ENCODE measurements at places on chromosomes 1 and 21.
A peak's percentile ranks its signal among the peaks of the same experiment; 100 is the strongest.

DNA sequence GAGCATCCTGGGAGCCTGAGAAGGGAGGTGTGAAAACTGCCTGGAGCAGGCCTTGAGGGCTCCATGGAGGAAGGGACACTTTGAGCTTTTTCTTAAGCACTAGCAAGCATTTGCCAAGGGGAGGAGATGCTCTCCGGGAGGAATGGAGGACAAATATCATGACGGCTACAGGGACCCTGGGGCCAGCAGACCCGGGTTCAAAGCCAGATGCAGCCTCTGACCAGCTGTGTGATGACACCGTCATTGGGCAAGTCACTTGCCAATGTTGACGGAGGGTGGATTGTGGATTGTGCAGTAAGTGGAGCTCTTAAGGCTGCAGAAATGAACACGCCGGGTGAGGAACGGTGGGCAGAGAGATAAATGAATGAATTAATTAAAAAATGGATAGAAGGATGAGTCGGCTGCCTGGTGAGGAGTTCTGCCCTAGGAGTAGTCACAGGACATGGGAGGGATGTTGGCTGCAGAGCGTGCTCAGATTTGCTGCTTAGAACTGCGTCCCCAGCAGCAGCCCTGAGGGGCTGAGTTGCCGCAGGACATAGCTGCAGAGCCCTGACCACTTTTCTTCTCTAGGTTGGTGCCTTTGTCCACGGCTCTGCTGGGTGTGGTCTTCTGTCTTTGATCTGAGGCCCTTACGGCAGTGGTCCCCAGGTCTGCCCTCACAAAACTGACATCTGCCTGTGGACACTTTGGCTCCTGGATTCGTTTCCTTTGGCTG is 507.6 kb downstream of the NPHP4 start:
- no peak for DNase-seq

GRCh38 chr1:217747156-217747769 is 116.1 kb downstream of the SPATA17 start:
- DNase-seq = no peak

DNA sequence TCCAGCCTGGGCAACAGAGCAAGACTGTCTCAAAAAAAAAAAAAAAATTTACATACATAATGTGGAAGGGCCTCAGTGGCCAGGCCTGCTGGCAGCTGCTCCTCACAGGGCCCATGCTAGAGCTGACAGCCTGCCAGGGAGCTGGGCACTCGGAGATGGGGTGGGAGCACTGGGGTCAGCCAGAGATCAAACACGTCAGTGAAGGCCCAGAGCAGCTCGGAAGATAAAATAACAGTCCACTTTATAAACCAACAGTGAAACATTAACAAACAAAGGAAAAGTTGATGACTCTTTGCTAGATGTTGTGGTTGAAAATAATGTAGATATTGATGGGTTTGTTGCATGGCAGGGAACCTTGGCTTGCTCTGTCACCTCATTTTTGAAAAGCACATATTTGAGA is 42.7 kb downstream of the ATP5PF start:
- no peak for DNase-seq

DNA sequence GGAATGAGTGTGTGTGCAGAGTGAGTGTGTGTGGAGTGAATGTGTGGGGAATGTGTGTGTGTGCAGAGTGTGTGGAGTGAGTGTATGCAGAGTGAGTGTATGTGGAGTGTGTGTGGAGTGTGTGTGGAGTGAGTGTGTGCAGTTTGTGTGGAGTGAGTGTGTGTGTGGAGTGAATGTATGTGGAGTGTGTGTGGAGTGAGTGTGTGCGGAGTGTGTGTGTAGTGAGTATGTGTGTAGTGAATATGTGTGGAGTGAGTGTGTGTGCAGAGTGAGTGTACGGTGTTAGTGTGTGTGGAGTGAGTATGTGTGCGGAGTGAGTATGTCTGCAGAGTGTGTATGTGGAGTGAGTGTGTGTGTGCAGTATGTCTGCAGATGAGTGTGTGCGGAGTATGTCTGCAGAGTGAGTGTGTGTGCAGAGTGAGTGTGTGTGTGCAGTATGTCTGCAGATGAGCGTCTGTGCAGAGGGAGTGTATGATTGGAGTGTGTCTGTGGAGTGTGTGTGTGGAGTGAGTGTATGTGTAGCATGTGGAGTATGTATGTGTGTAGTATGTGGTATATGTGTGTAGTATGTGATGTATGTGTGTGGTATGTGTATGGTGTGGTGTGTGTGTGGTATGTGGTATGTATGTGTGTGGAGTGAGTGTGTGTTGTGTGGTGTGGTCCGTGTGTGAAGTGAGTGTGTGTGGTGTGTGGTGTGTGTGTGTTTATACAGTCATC is 59.7 kb upstream of the CLDN14 start:
- DNase-seq = no peak

DNA sequence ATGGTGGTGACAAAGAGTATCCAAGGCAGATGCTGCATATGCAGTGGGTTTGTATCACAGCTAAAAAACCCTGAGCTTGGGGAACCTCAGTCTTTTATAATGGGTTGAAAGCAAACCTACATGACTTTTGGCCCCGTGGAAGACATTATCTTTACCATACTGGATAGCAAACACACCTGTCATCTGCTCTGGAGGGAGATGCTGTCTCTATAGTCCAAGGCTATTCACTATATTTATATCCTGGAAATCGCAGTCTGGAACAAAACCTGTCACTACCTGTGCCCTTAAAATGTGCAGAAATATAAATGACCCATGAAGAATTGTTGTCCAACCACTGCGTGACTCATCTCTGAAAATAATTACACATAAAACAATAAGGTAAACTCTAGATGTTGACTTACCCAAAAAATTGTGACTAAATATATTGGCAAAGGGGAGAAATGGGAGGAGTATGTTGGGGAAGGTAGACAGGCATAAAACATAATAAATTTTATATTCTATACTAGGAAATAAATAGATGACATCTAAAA is 121.0 kb upstream of the CXADR start:
- peak; percentile 87 for DNase-seq

DNA sequence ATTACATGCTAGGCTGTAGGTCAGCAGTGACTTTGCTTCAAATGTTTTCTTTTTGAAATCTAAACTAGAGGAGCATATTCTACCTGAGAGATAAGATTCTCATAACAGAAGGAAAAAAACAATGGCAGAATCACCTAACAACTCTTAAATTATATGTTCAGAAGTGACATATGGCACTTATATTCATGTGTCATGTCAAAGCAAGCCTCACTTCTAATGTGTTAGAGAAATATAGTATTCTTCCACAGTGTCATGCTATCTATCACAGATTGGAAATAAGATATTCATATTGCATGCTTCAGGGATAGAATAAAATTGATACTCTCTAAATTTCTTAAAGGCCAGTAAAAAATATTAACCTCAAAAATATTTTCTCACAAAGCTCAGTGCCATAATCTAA is 874.6 kb upstream of the PRMT6 start:
- DNase-seq = no peak

DNA sequence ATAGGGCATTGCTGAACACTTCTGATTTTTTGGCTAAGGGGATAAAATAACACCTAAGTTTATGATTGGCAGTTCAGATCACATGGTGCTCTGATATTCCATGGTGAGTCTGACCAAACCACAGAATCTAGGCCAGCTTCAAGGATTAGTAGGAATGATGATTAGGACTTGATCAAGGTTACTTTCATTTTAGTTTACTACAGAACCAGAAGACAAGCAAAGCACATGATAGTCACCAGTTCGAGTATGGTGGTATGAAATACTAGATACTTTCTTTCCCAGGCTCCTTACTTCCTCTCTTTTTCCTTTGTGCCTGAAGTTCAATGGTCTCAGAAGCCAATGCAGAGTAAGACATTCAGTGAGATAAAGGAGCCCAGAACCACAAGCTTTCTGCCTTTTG is 26.6 kb downstream of the S100A10 start:
- no peak for DNase-seq

- no peak for DNase-seq
Observed at GRCh38 chr1:3352952-3353331, 101.5 kb upstream of the ARHGEF16 start.

GRCh38 chr1:5225707-5226704 is 571.6 kb downstream of the AJAP1 start:
- no peak for DNase-seq

DNA sequence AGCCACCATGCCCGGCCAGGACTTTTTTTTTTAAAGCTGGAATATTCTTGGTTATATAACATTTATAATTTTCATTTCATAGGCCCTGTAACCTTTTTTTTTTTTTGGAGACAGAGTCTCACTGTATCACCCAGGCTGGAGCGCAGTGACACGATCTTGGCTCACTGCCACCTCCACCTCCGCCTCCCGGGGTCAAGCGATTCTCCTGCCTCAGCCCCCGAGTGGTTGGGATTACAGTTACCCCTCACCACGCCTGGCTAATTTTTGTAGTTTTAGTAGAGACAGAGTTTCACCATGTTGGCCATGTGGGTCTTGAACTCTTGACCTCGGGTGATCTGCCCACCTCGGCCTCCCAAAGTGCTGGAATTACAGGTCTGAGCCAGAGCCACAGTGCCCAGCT is 12.6 kb downstream of the ZYG11B start:
- no peak for DNase-seq

DNA sequence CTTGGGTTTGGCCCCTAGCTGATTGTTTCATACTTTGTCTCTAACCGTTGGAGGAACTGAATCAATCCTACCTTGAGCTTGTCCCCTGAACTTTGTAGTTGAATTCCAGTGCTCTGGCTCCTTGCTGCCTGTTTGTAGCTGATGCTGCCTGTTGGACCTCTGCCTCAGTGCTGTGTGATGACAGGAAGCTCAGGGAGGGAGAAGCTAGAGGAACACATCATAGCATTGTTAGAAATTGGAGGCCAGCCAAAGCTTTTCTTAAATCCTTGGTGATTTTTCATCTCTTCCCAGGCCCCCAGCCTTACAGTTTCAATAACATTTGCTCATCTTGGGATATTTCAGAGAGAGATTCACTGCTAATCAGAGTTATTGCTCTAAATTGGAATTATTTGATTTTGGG is 34.0 kb downstream of the MACF1 start:
- DNase-seq = no peak

DNA sequence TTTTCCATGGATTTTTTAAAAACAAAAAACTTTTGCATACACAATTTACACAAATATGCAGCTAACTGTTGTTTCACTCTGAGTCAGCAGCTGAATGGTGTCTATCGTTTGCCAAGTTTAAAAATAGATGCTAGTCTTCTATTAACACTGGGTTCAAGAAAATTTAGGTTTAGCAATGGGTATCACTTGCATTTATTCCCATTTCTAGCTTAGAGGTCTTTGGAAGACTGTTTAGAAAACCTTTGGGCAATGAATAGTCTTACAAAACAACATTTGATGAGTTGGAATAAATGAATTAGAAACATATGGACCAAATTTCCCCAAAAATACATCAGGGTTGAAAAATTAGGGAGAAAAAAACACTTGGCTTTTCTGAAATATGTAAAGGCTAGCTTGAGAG is 165.8 kb downstream of the LYPLAL1 start:
- no peak for DNase-seq

DNA sequence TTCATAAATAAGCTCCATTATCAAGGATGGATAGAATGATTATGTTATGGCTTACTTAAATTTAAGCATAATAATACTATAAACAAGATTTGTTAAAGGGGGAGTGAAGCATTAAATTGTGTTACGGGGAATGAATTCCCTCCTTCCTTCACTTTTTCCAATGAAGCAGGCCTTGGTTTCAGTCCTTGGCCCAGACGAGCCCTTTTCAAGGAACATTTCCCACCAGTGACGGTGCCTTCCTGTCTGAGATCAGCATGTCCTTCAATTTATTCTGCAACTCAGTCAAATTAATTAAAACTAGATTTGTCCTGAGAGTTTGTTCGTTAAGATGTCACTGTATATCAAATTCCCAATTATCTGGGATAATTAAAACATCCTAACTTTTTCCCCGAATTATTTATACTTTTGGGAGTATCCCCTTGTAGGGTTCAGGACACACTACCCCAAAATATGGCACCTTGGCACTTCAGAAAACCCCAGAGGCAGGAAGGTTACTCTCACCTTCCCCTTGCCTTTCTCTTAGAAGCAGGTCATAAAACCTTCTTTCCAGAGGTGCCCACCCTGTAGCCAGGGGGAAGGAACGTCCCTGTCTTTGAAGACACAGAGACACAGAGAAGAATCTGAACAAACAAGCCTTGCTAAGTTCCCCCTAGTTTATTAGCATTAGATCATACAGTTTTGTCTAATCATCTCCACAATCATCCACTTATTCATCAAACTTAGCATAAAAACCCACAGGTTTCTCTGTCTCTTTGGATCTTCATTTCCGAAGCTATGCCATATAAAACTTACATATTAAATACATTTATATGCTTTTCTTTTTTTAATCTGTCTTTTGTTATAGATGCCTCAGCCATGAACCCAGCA is 86.2 kb upstream of the ARHGAP29 start:
- DNase-seq = no peak

DNA sequence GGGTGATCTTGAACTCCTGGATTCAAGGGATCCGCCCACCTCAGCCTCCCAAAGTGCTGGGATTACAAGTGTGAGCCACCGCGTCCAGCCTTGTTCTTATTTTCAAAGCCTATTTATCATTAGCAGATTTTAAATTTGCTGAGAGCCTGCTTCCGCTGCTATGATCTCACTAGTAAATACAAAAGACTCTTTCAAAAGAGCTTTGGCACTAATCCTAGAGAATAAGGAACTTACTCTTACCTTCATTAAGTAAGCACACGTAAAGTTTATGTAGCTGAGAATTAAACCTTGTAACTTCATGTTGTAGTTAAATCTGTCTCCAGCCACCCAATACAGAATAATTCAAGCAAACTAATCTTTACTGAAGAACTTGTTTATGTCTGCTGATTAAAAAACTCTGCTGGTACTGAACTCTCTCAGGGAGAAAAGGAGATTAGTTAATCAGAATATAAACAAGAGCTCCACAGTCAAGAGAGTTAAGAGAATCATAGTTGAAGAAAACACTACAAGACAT is 72.3 kb downstream of the RUSC1 start:
- DNase-seq = no peak

GRCh38 chr1:231160895-231161666 is 777 bp upstream of the TRIM67 start:
- DNase-seq = no peak

DNA sequence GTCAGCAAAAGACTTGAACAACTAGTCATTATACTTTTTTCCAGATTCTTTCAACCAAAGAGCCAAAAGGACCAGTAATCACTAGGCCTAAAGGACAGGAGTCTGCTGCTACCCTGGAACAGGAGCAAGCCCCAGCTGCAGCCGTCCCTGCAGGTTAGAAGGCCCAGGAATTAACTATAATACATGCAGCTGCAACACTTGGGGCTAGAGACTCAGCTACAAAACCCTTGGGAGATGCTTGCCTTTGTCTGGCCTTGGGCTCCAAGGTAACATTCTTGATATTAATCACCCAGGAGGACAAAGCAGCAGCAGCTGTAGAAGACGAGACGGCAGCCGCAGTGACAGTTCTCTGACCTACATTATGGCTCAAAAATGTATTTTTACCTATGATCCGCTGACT is 841.2 kb upstream of the ADGRL4 start:
- no peak for DNase-seq

GRCh38 chr1:215181518-215181917 is 99.0 kb downstream of the KCNK2 start:
- DNase-seq = no peak

GRCh38 chr1:31830065-31830464 is 14.2 kb upstream of the SPOCD1 start:
- DNase-seq = no peak
